ENCODE measurements at places on chromosomes 7 and 10. TPM values are rescaled to one million over a fixed set of nuclear protein-coding genes. Genes with fewer than 3 reads are reported as not detected.

PKD2L1 gene
- not detected for total RNA-seq

NPTX2 gene
- 7.2 TPM for total RNA-seq

ADARB2 gene
- total RNA-seq, result 2.0 TPM

SP8 gene
- total RNA-seq, result not detected

RARRES2 gene
- total RNA-seq, result 278 TPM

SAMD9 gene
- total RNA-seq, result 2.0 TPM

TDRD1 gene
- total RNA-seq, result 1.8 TPM

ANKIB1 gene
- total RNA-seq, result 21.4 TPM

PFKFB3 gene
- 28.4 TPM for total RNA-seq

ZNF25 gene
- 3.9 TPM for total RNA-seq

ZNF804B gene
- total RNA-seq, result 0.49 TPM

AKR1C8 gene
- not detected for total RNA-seq

CPN1 gene
- total RNA-seq, result 0.17 TPM

MOGAT3 gene
- not detected for total RNA-seq

SPDYE1 gene
- total RNA-seq, result not detected

TCAF1 gene
- 18.7 TPM for total RNA-seq

SLC16A9 gene
- total RNA-seq, result 1.4 TPM

CRYGN gene
- 0.09 TPM for total RNA-seq

LEP gene
- 0.08 TPM for total RNA-seq

TYW1B gene
- total RNA-seq, result 1.9 TPM

IL6 gene
- total RNA-seq, result 1.3 TPM

COX15 gene
- total RNA-seq, result 15.6 TPM

CREB5 gene
- 2.9 TPM for total RNA-seq

ZNF467 gene
- 8.3 TPM for total RNA-seq

INMT gene
- total RNA-seq, result 4.2 TPM

CASP2 gene
- total RNA-seq, result 11.9 TPM

SPDYE2 gene
- 0.19 TPM for total RNA-seq

TBRG4 gene
- total RNA-seq, result 15.6 TPM

PLPP4 gene
- not detected for total RNA-seq

C10orf67 gene
- 0.06 TPM for total RNA-seq

GAD2 gene
- 1.9 TPM for total RNA-seq

TBXAS1 gene
- total RNA-seq, result 0.74 TPM

OLAH gene
- not detected for total RNA-seq

FGL2 gene
- total RNA-seq, result 2.0 TPM

TAS2R41 gene
- not detected for total RNA-seq

SEMA3E gene
- 0.38 TPM for total RNA-seq

CALHM2 gene
- total RNA-seq, result 1.1 TPM

TMEM176A gene
- total RNA-seq, result 19.6 TPM

ERVW-1 gene
- total RNA-seq, result not detected

GPR37 gene
- total RNA-seq, result 3.1 TPM

ANKRD61 gene
- not detected for total RNA-seq

PAOX gene
- 2.8 TPM for total RNA-seq

FAM25C gene
- total RNA-seq, result not detected

PDE1C gene
- 1.3 TPM for total RNA-seq

JMJD1C gene
- 32.7 TPM for total RNA-seq

ZNF488 gene
- not detected for total RNA-seq

GNAT3 gene
- total RNA-seq, result 1.2 TPM

DPYSL4 gene
- total RNA-seq, result 0.49 TPM

Measured in pancreas (tissue), 10 donors.